ENCODE measurements at places on chromosomes 6 and 20. TPM values are rescaled to one million over a fixed set of nuclear protein-coding genes. Genes with fewer than 3 reads are reported as not detected.

SYCP2 gene
- 2.1 TPM for total RNA-seq

ARFGEF3 gene
- total RNA-seq, result 1.7 TPM

TMC2 gene
- total RNA-seq, result not detected

ZC2HC1B gene
- total RNA-seq, result not detected

MICAL1 gene
- total RNA-seq, result 26.3 TPM

PM20D2 gene
- total RNA-seq, result 17.4 TPM

- H3K4me1 ChIP-seq, result peaks cover 48% of the 10 kb centered on the region
- no peak for DNase-seq
- H3K27me3 ChIP-seq, result no peaks in the 10 kb centered on the region
- no peak overlapping the region for H3K4me3 ChIP-seq
Measured at GRCh38 chr6:35352735-35353134, 10.4 kb downstream of the PPARD start.

DNA sequence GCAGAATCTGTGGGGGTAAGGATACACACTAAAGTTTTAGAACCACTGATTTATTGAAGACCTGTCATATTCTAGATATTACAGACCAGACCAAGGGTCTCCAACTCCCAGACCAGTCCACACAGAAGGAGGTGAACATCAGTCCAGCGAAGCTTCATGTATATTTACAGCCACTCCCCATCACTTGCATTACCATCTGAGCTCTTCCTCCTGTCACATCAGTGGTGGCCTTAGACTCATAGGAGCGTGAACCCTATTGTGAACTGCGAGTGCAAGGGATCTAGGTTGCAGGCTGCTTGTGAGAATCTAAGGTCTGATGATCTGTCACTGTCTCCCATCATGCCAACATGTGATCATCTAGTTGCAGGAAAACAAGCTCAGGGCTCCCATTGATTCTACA lies 5.0 kb upstream of the BCLAF1 start:
- H3K4me3 ChIP-seq, result no peak overlapping the region
- H3K27ac ChIP-seq, result no peak overlapping the region
- no peaks in the 10 kb centered on the region for H3K27me3 ChIP-seq
- no peaks in the 10 kb centered on the region for H3K36me3 ChIP-seq
- peaks cover 10% of the 10 kb centered on the region for H3K4me1 ChIP-seq

DNA sequence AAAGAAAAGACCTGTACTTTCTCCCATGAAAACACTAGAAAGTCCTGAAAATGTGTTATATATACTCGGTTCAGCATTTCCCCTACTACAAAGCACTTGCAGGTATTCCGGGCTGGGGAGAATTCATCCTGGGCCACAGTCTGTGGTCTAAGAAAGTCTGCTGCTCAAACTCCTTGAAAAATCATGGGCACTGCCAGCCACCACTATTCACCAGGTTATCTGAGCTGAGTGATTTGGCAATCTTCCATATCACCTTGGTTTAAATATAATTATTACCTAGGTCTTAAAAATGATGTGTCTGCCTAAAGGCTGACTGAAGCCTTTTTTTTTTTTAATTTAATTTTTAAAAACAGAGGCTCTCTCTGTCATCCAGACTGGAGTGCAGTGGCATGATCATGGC lies 11.3 kb downstream of the FKBP5 start:
- DNase-seq, result no peak
- H3K36me3 ChIP-seq, result peaks cover 29% of the 10 kb centered on the region
- peak overlapping the region; percentile 78 for H3K27ac ChIP-seq
- no peak overlapping the region for H3K4me3 ChIP-seq
- H3K27me3 ChIP-seq, result no peaks in the 10 kb centered on the region

DNA sequence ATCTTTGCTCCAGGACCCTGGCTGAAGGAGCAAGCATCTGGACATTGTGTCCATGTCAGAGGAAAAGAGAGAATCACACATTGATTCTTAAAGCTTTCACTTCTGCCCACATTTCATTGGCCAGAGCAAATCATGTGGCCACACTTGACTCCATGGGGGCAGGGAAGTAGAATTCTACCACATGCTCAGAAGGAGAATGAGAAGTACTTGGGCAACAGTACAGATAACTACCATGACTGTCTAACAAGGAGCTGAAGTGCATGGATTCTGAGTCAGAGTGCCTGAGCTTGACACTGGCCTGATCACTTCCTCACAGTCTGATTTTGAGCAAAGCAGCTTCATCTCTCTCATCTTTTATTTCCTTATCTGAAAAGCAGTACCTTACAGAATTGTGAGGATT lies 38.6 kb downstream of the GHRH start:
- H3K27ac ChIP-seq, result no peak overlapping the region
- no peaks in the 10 kb centered on the region for H3K27me3 ChIP-seq
- peak; percentile 8 for DNase-seq
- no peaks in the 10 kb centered on the region for H3K4me1 ChIP-seq
- H3K4me3 ChIP-seq, result no peak overlapping the region

DNA sequence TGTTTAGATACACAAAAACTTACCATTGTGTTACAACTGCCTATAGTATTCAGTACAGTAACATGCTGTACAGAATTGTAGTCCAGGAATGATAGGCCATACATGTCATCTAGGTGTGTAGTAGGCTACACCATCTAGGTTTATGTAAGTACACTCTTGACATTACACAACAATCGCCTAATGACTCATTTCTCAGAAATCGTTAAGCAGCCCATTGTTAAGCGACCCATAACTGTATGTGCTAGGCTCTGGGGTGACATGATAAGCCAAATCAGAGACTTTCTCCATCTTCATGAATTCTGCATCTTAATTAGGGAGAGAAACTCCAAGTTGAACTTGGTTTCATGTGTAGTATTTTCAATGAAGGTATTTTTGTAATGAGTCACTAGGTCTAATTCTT lies 17.2 kb downstream of the STK35 start:
- peak overlapping the region; percentile 97 for H3K27ac ChIP-seq
- H3K4me3 ChIP-seq, result peak overlapping the region; percentile 46
- peaks cover 60% of the 10 kb centered on the region for H3K36me3 ChIP-seq
- no peaks in the 10 kb centered on the region for H3K27me3 ChIP-seq
- peaks cover 77% of the 10 kb centered on the region for H3K4me1 ChIP-seq
- peak; percentile 35 for DNase-seq

DNA sequence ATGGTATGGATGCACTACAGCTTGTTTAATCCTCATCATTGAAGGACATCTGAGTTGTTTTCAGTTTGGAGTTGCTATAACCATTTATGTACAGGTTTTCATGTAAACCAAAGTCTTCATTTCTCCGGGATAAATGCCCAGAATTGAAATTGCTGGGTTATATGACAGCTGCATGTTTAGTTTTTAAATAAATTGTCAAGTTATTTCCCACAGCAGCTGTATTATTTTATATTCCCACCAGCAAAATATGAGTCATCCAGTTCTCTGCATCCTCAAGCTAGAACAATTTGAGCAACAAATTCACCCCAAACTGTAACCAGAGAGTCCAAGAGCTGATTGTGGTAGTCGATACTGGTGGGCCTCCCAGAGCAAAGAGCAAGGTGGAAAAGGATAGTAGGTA lies 161.0 kb upstream of the PRND start:
- H3K36me3 ChIP-seq, result no peaks in the 10 kb centered on the region
- H3K4me3 ChIP-seq, result no peak overlapping the region
- no peaks in the 10 kb centered on the region for H3K4me1 ChIP-seq
- H3K27ac ChIP-seq, result no peak overlapping the region
- no peak for DNase-seq

GRCh38 chr6:4350567-4351519 lies 215.5 kb upstream of the ECI2 start:
- no peaks in the 10 kb centered on the region for H3K4me1 ChIP-seq
- no peak overlapping the region for H3K4me3 ChIP-seq
- H3K27ac ChIP-seq, result no peak overlapping the region
- H3K27me3 ChIP-seq, result peaks cover 8% of the 10 kb centered on the region

DNA sequence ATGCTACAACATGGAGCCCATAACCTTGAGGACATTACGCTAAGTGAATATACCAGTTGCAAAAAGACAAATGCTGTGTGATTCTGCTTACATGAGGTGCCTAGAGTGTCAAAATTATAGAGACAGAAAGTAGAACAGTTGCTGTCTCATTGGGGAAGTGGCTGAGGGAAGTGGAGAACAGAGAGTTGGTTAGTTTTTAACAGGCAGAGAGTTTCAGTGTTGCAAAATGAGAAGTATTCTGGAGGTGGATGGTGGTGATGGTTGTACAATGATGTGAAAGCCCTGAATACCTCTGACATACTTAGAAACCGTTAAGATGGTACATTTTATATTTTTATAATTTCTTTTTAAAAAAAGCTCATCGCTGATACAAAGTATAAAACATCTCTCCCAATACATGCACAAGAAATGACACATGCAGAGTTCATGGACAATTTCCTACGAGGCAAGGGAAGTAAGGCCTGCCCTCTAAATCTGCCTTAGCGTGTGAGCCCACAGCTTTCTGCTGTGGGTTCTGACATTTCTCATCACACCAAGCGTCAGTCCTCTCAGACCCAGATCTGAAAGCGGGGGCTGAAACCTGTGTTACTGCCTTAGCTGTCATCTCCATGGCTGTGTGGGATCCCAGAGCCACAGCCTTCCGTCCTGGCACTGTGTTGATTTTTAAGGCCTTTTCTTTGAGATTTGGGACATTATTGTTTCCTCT lies 126.0 kb downstream of the RNASET2 start:
- peak; percentile 61 for DNase-seq
- H3K4me1 ChIP-seq, result peaks cover 14% of the 10 kb centered on the region
- H3K27ac ChIP-seq, result no peak overlapping the region
- no peak overlapping the region for H3K4me3 ChIP-seq
- no peaks in the 10 kb centered on the region for H3K36me3 ChIP-seq

DNA sequence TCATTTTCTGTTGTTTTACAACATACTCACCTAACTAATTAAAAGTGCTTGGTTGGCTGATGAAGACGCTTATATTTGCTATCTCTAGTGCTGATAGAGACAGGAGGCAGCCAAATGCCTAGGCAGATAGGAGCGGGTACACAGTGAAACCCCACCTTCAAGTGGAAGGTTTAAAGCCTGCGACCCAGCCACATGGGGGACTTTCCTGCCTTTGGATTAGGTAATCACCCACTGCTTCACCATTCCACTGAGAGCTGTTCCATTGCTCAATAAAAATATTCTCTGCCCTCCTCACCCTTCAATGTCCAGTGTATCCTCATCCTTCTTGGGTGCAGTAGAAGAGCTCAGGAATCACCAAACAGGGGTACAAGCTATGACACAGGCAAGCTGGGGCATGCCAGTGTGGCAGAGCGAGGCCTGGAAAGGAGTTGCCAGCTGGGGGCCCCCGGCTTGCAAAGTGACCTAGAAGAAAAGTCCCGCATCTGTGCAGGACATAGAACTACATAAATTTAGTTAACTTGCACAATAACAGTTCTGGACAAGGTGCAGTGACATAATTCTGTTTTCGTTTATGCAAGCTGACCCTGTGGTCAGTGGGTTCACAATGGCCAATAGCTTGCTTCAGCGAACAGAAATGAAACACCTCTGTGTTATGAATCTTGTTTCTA lies 112.0 kb upstream of the MLIP start:
- DNase-seq, result no peak
- H3K4me3 ChIP-seq, result no peak overlapping the region
- H3K27me3 ChIP-seq, result peaks cover 2% of the 10 kb centered on the region
- no peak overlapping the region for H3K27ac ChIP-seq
- H3K36me3 ChIP-seq, result no peaks in the 10 kb centered on the region

Data from activated CD4-positive, alpha-beta T cell treated with anti-CD3 and anti-CD28 coated beads for 36 hours (primary cell).